ENCODE measurements at places on chromosomes 5 and 9.

GRCh38 chr5:177985430-177986040, 10.5 kb downstream of the PROP1 start:
- DNase-seq: no peak

DNA sequence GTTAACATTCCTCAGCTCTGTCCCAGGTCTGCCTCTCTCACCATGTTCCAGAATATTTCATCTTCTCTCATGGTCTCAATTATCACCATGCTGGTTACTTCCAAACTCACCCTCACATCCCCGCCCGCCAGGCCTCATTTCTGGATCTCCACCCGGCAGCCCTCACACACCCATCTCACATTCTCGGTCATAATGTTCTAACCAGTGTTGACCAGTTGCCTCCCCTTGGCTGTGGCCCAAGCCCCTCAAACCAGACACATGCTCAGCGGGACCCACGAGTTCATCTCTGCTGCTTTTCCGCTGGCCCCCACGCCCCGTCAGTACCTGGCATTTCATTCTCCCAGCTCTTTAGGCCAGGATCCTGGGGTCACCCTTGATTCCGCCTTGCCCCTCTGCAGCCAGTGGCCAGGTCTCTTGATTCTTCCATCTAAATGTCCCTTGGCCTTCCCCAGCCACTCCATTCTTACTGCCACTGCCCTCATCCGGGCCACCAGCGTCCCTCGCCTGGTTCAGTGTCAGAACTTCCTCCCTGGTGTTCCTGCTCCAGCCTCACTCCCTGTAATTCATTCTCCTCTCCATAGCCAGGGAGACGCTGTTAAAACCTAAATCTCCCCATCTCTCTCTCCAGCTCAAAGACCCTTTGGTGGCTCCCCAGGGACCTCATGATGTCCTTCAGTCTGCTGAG, 141.7 kb downstream of the MVB12B start:
- no peak for DNase-seq

- DNase-seq: no peak
These were observed 24.9 kb downstream of the NEK6 start for GRCh38 chr9:124282442-124283227.

DNA sequence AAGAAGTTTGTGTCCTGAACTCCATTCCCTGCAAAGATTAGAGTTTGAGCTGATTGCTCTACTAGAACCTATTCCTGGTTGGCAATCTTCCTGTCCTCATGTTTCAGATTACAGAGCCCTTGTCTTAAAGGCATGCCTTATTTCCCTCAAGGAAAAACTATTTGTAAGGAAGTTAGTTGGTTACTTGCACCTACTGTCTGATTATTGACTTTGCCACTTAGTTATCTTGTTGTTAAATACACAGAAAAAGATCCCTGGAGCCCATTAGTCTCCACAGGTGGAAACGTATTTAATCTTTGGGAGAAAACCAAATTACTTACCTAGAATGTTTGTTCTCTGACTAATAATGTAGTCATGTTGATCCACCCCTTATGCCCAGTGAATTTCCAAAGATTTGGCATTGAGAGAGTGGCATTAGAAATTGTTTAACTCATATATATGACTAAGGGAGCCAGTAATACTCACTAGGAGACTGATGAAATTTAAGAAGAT, 132.3 kb upstream of the ELL2 start:
- DNase-seq: no peak

DNA sequence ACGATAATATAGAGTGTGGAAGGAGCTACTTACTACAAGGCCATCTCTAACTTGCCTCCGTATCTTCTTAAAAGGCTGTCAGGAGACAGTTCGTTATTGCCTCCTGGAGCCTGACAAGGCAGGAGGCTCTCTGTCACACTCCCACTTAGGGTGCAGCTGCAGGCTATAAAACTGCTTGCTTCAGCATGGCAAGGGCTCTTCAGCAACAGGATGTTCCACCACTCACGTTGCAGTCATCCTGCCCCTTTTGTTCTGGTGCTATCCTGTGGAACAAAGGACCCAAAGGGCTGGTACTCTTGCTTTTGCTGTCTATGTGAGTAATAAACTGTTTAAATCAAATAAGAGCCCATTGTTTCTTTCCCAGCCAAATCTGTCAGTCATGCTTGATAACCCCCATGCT, 508.9 kb downstream of the NTRK2 start:
- DNase-seq: no peak

GRCh38 chr5:173920866-173921555, 32.9 kb downstream of the CPEB4 start:
- no peak for DNase-seq

DNA sequence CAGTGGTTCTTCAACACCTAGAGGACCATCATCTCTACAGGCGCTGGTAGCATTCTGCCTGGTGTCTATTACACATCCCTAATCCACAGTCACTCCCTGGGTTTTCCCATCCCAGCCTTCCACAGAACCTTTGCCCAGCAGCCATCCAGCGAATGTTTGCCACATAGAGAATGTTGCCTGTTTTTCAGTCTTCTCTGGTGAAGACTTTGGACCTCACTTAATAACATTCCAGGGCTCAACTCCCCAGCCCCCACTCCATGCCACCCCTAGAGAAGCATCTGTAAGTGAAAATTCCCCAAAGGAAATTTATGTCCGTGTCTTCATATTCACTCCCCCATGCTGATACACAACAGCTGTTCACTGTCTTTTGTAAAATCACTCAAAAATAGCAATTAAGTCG, 249.6 kb downstream of the AOPEP start:
- DNase-seq: no peak

DNA sequence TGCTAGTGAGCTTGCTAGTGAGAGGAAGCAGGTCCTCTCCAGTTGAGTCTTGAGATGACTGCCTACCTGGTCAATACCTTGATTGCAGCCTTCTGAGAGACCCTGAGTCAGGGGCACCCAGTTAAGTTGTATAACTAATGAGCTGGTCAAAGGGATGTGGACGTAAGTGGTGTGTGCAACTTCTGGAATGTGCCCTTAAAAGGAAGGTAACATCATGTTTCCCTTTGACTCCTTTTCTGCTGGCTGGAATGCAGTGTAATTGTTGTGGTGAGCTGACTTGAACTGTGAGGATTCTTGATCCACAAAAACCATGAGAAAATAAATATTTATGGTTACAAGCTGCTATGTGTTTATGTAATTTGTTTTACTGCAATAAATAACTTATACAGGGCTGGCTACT, 2.4 kb upstream of the SNX2 start:
- DNase-seq: no peak

- DNase-seq: no peak
These were observed 85.6 kb upstream of the SLC44A1 start for GRCh38 chr9:105158898-105159297.

GRCh38 chr9:34891386-34891785, 66.7 kb upstream of the PHF24 start:
- DNase-seq: no peak

- DNase-seq: no peak
These were observed 31.0 kb upstream of the FSTL4 start for GRCh38 chr5:133643365-133643764.

- DNase-seq: no peak
These were observed 13.0 kb downstream of the NDST1 start for GRCh38 chr5:150520747-150521521.

- no peak for DNase-seq
These were observed 31.9 kb upstream of the STING1 start for GRCh38 chr5:139514486-139514856.

- no peak for DNase-seq
These were observed 53.5 kb downstream of the BNC2 start for GRCh38 chr9:16817002-16817401.

GRCh38 chr9:36772449-36773403, 200.0 kb downstream of the MELK start:
- DNase-seq: no peak

DNA sequence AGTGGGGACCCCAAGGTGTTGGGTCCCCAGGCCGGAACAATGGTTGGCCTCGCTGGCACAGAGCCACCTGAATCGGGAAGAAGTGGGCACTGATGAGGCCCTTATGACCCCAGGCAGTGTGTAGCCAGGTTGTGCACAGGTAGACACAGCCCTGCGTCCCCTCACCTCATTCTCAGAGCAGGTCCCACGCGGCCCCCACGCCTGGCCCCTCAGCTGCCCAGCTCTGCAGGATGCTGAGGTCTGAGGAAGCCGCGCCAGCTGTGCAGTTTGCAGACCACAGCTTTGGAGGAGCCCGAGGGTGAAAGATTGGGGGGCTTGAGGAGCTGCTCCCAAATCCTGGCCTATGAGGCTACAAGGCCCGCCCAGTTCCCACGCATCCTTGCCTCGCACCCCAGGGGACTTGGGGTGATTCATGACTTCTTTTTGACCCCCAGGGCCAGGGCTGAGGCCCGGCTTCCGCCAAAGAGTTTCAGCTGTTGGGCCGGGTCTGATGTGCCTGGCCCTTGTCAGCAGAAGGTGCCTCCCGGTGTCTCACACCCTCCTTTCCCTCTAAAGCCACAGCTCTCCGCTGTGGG, 87.8 kb upstream of the PHYKPL start:
- no peak for DNase-seq

GRCh38 chr9:2053883-2054845, 39.0 kb downstream of the SMARCA2 start:
- peak; percentile 75 for DNase-seq

DNA sequence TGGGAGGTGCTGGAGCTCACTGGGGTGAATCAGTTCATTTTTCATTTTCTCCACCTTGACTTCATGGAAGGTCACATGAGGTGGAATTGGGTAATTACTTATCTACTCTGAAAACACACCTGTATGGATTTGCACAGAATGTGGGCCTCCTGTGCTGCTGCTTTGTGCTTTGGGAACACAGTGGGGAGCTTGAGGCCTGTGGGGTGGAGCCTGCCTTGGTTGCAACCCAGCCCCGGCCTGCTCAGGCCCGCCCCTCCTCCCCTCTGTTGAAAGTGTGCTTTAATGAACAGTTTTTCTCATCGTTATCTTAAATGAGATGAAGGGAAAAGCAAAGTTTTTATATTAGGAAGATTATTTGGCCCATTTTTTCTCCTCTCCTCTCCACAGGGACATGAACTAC, 28.5 kb upstream of the DMRT3 start:
- no peak for DNase-seq

DNA sequence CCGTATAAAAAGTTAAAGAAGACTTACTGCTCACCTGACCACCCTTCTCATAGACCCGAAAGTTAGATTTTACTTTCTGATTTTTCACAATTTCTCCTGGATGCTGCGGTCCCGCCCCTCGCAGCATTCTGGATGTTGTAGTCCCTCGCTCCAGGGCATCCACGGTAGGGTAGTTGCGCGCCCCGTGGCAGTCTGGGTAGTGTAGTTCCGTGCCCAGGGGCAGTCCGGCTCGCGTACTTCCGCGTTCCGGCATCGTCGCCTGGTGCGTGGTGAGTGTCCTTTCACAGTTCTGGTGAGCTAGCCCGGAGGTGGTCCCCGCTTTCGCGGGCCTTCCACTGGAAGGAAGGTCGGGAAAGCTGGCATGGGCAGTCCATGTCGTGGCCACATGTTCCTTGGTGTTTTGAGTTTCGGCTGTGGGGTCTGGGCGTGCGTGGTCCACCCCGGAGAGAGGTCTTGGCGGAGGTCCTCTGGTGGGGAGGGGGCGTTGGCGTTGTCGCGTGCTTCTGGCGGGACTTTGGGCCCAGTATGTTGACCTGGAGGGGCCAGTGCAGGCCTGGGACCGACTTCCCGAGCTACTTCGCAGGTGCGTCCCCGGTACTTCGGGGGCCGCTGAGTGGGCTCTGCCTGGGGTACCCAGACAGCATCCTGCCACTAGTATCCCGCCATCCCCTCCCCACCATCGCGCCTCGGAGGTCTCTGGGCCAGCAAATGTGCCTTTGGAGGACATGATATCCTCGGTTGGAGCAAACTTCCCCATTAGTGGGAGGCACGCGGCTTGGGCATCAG, at the start of gene ZNF169:
TSS of gene ZNF169 (plus strand) at position 222 of the 786 bp plus-strand sequence. CDS start 19,515 bp downstream, outside the sequence.
- DNase-seq: peak; percentile 86

GRCh38 chr5:72587661-72588308, 80.6 kb upstream of the ZNF366 start:
- no peak for DNase-seq

GRCh38 chr9:19269582-19269981, 39.1 kb downstream of the DENND4C start:
- no peak for DNase-seq

GRCh38 chr5:136080483-136081216, 51.9 kb downstream of the TGFBI start:
- DNase-seq: peak; percentile 41

- no peak for DNase-seq
These were observed 53.8 kb upstream of the ARAP3 start for GRCh38 chr5:141735823-141736222.

- no peak for DNase-seq
These were observed 12.3 kb upstream of the ADGRV1 start for GRCh38 chr5:90546216-90546837.

- DNase-seq: no peak
These were observed 3.2 kb upstream of the TMEM171 start for GRCh38 chr5:73117088-73117740.

DNA sequence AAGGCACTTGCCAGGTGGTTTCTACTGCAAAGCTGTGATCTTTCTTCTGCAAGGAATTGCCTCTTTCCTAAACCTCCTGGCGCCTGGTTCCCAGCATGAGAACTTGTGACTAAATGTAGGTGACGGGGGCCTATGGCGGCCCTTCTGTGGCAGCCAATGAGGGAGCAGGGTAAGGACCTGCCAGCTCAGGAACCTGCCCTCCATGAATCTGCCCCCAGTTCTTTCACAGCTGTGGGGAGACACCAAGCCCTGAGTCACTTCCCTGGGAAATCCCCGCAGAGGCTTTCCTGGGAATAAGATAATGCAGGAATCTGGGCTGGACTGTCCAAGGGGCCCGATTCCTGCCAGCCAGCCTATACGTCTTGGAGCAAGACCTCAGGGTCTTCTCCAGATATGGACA, 56.7 kb upstream of the CTNNA1 start:
- no peak for DNase-seq

DNA sequence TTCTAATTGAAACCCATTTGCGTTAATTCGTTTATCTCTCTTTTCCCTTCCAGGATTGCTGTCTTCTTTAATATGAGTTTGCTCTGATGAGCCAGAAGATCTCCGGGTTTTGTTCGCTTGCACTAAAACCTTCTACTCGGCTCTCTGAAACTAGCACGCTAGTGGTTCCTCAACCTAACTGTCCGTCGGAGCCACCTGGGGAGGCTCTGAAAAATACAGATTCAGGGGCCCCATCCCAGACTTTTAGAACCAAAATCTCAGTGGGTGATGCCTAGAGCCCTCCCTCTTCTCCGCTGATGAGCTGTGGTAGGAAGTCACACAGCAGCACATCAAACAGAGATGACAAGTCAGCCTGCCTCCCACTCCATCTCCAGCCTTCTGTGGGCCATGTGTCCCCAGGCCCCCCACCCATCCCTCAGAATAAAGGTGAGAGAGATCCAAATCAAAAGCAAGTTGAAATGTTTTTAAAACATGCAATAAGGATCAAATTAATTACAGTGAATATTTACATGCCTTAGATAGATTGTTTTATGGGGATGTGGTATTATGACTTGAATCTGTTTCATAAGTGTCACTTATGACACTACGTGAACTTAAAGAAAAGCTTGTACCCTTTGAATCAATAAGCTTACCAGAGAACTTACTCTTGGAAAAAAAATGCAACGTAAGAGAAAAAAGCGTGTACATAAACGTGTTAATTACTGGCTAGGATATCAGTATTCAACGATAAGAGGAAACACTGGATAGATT, 16.4 kb downstream of the FCN2 start:
- DNase-seq: no peak

GRCh38 chr9:131297903-131298302, 8.4 kb downstream of the PLPP7 start:
- DNase-seq: no peak

GRCh38 chr5:73591102-73591695, 25.7 kb downstream of the UTP15 start:
- DNase-seq: peak; percentile 74

- no peak for DNase-seq
These were observed 823 bp downstream of the ST6GALNAC6 start for GRCh38 chr9:127898433-127899127.

GRCh38 chr5:121430538-121430937, 421.1 kb upstream of the FTMT start:
- no peak for DNase-seq
